Neuronal stem cell (in vitro differentiated cells): ENCODE measurements at places on chromosomes 16 and 17.
A peak's percentile ranks its signal among the peaks of the same experiment; 100 is the strongest.

DNA sequence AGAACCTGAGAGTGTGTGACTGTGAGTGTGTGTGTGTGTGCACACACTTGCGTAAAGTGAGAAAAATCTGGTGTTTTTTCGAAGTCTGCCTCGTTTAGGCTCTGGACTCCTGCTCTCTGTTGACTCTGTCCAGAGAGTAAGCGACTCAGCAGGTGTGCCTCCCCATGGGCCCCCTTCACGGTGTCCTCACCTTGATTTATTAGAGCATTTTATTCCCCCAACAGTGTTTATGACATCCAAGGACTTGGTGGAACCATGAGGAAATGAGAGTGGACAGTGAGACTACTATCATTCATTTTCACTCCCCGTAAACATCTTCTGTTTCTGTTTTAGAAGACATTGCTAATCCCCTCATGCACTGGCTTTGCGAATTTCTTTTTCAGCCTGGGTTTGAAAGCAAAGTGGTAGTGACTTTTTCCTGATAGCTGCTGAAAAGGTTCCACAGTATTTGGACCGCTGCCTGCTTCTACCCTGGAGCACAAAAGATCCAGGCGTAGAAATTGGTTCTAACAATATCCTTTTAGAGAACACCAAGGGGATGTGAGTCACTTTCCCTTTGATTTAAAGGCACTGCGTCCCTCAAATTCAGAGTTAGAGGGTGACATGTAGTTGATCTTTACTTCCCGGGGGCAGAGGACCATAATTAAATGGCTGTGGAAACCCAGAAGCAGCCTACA, 218.2 kb downstream of the WWOX start:
- H3K27ac ChIP-seq = peak overlapping the region; percentile 25
- no peaks in the 10 kb centered on the region for H3K27me3 ChIP-seq
- H3K36me3 ChIP-seq = no peaks in the 10 kb centered on the region
- no peak overlapping the region for H3K4me3 ChIP-seq

DNA sequence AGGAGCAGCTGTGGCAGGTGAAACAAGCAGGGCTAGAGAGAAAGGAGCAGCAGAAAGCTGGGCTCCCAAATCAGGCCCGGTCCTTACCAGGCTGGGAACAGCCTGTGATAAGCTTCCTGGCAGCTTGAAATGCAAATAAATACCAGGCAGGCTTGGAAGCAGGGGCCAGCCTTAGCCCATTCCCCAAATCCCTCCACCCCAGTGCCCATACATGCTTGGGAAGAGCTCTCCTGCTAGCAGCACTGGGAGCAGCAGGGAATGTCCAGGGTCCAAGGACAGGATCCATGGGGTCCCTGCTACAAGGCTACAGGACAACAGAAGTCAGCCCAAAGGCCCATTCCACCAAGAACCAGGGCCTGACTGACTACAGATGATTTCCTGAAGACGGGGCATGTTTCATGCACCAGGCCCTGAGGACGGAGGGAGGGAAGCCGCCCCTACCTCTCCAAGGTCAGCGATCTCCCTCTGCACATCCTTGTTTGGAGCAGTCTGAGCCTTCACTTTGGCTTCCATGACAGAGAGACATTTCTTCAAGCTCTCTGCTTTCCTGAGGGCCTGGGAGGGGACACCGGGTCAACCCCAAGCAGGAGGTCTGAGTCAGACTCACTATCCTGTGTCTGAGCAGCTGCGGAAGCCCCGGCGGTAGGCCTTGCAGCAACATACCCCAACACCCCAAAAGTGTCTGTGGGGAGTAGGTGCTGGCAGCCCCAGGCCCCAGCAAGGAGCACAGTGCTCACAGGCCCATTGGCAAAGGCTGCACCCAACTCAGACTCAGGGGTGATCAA, 2.6 kb upstream of the EXOSC6 start:
- no peaks in the 10 kb centered on the region for H3K4me1 ChIP-seq
- no peak for DNase-seq
- no peaks in the 10 kb centered on the region for H3K27me3 ChIP-seq
- peaks cover 86% of the 10 kb centered on the region for H3K36me3 ChIP-seq
- no peak overlapping the region for H3K27ac ChIP-seq

DNA sequence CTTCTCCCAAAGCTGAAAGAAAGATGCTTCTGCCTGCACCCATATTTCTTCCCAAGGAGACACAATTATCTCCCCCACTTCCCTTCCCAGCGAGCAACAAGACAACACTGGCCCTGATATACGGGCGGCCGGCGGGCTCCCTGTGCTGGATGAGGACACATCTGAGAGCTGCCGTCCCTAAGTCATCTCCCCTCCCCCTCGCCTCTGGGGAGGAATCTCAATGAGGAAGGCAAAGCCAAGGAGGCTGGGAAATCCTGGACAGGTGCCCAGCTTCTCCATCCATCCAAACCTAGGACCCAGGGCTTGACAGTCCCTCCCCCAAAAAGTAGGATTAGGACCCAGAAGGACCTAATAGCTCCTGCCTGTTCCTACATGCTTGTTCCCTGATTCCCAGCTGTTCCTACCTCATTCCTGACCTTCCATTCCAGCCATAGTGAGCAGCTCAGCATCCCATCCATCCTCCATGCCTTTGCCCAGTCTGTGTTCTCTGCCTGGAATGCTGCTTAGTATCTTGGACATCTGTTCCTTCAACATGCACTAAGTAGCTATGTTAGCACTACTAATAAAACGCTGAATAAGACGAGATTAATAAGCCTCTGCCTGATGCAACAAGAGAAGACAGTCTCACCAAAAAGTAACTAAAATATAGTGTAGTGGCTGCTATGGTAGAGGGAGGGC, 167.9 kb downstream of the CCT6B start:
- H3K27ac ChIP-seq = no peak overlapping the region
- H3K27me3 ChIP-seq = peaks cover 4% of the 10 kb centered on the region
- no peak overlapping the region for H3K4me3 ChIP-seq
- H3K4me1 ChIP-seq = no peaks in the 10 kb centered on the region
- H3K36me3 ChIP-seq = no peaks in the 10 kb centered on the region

DNA sequence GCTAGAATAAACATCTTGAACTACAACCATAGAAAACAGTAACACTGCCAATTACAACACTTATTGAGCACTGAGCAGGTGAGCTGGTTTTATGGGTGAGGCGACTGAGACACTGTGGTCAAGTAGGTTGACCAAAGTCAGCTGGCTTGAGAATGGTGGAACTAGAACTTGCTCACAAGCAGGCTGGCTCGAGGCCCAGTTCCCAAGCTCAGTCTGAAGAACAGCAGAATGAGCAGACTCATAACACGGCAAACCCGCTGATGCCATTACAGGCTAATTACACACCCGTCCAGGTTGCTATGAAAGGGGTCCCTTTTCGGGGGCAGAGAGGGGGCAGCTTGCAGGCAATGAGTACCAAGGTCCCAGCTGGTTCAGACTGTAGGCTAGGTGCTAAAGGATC, 6.5 kb downstream of the ZZEF1 start:
- H3K27ac ChIP-seq = no peak overlapping the region
- no peak overlapping the region for H3K4me3 ChIP-seq
- no peaks in the 10 kb centered on the region for H3K27me3 ChIP-seq
- no peak for DNase-seq

DNA sequence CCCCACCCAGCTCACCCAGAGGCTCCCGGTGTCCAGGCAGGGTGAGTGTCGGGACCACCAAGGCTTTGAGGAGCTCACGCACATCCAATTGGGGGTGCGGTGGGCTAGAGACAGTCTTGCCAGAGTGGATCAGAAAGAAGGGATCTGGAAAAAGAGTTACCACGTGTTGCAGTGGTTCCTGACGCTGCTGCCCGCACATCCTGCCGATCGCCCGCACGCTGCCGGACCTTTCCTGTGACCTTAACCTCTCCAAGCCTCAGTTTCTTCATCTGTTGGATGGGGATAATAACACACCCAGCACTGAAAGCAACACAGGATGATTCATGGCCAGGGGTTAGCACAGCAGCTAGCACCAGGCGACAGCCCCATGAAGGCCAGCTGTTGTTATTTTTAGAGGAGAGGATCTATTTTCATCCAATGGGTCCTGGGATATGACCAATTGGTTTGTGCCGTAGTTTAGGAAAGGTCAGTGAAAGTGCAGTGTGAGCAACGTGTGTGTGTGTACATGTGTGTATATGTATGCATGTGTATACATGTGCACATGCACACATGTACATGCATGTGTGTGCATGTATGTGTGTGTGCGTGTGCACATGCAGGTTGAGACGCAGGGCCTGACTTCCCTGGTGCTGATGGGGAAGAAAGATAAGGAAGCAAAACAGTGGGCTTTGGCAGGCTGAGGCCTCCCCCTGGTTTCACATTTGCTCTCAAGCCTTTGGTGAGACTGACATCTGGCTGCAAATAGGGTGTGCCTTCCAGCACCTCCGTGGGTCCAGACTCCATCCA, 2.5 kb downstream of the ITGAX start:
- no peak overlapping the region for H3K4me3 ChIP-seq
- no peak for DNase-seq
- H3K27ac ChIP-seq = no peak overlapping the region
- H3K4me1 ChIP-seq = peaks cover 3% of the 10 kb centered on the region
